ENCODE measurements at places on chromosomes 3 and 15. TPM values are rescaled to one million over a fixed set of nuclear protein-coding genes. Genes with fewer than 3 reads are reported as not detected.

The MYO9A gene
- 73.4 TPM for total RNA-seq

The RGMA gene
- total RNA-seq, result 6.4 TPM

The CATSPER2 gene
- total RNA-seq, result 17.2 TPM

The CDCP1 gene
- total RNA-seq, result 40.6 TPM

The PSMA4 gene
- 121 TPM for total RNA-seq

The LMAN1L gene
- not detected for total RNA-seq

The OR5K2 gene
- not detected for total RNA-seq

The THRB gene
- 36.8 TPM for total RNA-seq

The CHST2 gene
- 8.1 TPM for total RNA-seq

The SLC25A36 gene
- 80.7 TPM for total RNA-seq

The OR5H2 gene
- not detected for total RNA-seq

The DUOX2 gene
- total RNA-seq, result 92.1 TPM

The PSTPIP1 gene
- 12.3 TPM for total RNA-seq

The WDR53 gene
- 8.1 TPM for total RNA-seq

The PRR23E gene
- total RNA-seq, result not detected

The INKA1 gene
- total RNA-seq, result 13.8 TPM

The C2CD4A gene
- 0.49 TPM for total RNA-seq

The TM4SF18 gene
- 3.7 TPM for total RNA-seq

The TFRC gene
- total RNA-seq, result 89.1 TPM

The ISLR gene
- 37.4 TPM for total RNA-seq

The ECE2 gene
- total RNA-seq, result 0.81 TPM

The ALDH1L1 gene
- total RNA-seq, result 129 TPM

The MELTF gene
- 3.4 TPM for total RNA-seq

The NRROS gene
- 4.2 TPM for total RNA-seq

The CADPS gene
- total RNA-seq, result 1.1 TPM

The MUC20 gene
- 84.4 TPM for total RNA-seq

The TF gene
- 2.1 TPM for total RNA-seq

The LMLN gene
- total RNA-seq, result 11.2 TPM

All from ureter (tissue), 1 donor.